ENCODE measurements at places on chromosomes 12 and 14.

DNA sequence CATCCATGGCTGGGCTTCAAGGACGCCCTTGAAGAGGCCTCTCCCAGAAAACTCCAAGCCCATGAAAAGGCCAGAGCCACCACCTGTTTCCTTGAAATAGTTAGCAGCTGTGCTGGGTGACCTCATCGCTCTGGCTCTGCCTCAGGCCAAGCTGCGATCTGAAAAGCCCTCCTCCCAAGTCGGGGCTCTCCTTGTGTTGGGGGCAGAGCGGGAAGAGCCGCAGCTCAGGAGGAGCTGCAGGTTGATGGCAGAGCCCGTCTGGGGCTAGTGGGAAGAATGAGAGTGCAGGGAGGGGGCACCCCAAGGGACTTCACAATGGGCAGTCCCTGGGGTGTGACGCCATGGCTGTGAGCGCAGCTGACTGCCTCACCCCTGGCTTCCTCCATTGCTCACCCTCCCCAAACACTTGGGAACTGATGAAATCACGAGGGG lies 50.0 kb upstream of the STON2 start:
- peak; percentile 97 for DNase-seq

DNA sequence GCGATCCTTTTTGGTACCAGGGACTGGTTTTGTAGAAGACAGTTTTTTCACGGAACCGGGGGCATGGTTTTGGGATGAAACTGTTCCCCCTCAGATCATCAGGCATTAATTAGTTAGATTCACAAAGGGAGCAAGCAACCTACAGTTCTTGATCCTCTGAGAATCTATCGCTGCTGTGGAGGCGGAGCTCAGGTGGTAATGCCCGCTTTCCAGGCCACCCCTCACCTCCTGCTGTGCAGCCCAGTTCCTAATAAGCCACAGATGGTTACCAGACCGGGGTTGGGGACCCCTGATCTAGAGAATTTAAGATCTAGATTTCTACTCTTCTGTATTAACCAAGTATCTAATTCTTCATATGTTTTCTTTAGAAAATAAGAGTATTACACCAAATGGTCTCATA lies 4.8 kb downstream of the ARHGAP5 start:
- DNase-seq: no peak

DNA sequence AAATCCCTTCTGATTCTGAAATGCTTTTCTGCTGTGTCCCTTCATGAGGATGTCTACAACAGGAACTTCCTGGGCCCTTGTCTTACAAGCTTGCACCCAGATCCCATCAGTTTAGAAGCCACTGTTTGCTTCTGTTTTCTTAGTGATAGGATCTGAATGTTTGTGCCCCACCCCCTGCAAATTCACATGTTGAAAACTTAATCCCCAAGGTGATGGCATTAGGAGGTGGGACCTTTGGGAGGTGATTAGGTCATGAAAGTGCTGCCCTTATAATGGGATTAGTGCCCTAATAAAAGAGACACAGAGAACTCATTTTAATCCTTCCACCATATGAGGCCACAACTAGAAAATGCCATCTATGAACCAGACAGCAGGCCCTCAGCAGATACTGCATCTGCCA lies 36.0 kb upstream of the GNPNAT1 start:
- DNase-seq: peak; percentile 49

- DNase-seq: peak; percentile 83
Measured at GRCh38 chr12:51951199-51951842, at the start of gene ACVR1B. TSS of gene ACVR1B (plus strand) at chr12:51951699. CDS start at chr12:51951744, 45 bp downstream.

DNA sequence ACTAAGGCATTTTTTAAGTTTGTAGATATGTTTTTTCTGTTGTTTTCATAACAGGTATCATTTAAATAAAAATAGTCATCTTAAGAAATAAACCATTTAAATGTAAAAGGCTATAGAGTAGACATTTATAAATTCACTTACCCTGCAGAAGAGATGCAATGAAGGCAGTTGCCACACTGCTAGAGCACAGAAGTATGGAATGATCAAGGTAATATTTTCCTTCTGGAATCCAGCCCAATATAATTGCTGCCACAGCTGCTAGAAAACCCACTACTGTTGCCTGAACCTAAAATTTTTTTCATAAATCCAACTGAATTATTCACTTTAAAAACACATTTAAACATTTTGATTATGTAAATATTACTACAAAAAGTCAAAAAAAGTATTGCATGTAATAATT lies 69.2 kb downstream of the SLC41A2 start:
- no peak for DNase-seq

- DNase-seq: no peak
Measured at GRCh38 chr14:31834616-31835015, 242.5 kb upstream of the ARHGAP5 start.

GRCh38 chr14:54182419-54183045 lies 214.3 kb upstream of the CDKN3 start:
- no peak for DNase-seq

DNA sequence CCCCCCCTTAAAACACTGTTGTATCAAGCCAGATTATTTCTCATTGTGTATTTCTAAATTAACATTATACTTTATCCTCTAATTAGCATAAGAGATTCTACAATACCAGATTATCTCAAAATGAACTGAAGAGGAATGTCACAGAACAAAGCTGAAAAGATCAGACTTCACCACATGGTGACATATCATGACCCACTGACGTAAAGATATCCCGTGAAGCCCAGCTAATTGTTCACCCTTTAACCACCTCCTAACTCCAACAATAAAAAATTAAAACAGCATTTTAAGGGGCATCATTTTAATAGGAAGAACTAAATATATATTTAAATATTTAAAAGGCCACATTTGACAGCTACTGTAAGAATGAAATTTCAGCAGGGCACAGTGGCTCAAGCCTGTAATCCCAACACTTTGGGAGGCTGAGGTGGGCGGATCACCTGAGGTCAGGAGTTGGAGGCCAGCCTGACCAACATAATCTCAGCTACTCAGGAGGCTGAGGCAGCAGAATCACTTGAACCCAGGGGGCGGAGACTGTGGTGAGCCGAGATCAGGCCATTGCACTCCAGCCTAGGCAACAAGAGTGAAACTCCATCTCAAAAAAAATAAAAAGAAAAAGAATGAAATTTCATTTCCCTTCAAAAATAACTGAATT lies 29.0 kb downstream of the CDK17 start:
- DNase-seq: no peak

- DNase-seq: no peak
Measured at GRCh38 chr12:11716794-11717518, 67.5 kb downstream of the ETV6 start.

- no peak for DNase-seq
Measured at GRCh38 chr14:105930572-105930971, 404.2 kb downstream of the TMEM121 start.

DNA sequence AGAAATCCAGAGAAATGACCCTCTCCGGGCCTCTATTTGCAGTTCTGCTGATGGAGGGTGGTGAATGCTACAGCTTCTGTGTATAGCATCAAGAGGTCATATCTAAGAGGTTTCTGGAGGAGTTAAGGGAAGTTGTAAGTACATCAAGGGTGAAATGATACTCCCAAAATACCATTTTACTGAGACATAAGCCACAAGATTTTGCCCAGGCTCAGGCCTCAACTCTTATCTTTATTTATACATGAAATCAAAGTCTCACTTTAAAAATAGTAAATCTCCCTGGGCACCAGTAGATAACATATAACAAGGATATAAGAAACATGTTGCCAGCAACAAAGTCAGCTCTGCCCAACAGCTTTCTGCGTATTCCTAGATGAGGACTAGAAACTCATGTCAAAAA lies 40.4 kb downstream of the NIN start:
- DNase-seq: no peak

DNA sequence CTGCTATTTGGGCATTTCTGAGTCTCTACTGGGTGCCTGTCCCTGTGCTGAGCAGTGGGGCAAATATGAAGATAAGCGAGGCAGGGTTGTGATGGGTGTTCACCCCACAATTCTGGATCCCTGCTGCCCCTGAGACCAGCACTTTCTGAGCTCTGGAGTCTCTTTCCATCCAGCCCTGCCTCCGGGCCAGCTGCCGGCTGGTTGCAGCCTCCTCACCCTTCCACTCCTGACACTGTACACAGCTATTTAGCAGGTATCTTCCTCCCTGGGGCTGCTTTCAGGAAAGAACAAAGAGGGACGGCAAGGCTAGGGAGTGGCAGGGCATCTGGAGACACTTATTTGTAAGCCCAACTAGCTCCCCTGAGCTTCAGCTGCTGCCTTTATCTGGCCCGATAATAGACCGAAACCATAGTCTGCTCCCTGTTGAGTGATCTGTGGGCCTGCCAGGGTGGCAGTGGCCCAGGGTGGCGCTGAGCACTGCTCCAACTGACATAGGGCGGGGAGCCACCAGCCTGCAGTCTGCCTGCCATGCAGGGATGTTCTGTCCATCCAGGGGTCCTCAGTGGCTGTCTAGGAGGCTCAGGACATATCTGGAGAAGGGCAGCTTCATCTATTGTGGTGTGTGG lies 7.6 kb upstream of the KRT80 start:
- DNase-seq: no peak

DNA sequence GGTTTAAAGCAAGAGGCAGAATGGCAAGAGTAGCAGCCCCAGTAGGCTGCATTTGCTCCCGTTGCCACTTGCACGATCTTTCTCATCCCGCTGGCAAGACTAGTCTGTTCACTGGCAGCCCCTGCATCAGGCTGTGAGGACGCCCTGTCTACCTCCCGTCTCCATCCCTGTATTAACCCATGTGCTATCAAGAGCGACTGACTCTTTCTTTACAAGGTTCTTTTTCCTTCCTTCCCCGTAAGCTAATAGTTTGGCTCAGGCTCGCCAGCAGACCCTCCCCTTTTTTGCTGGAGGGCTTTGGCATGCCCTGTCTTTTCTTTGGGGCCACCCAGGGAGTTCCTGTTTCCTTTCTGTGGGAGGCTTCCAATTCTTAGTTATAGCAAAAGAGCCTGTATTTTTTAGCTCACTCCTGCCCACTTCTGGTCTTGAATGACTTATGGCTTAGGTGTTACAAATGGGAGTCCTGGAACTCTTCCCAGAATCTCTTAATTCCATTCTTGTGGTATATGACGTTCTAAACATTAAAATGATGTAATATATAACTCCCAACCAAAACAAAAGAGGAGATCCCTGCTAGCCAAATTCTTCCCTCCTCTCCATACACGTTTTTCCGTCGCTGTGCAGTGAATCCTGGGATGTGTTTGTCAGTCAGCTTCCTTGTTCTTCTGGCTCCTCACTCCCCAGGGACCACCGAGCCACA lies 149.0 kb downstream of the PRKCH start:
- peak; percentile 94 for DNase-seq

GRCh38 chr12:66033151-66033550 lies 97.4 kb downstream of the LLPH start:
- DNase-seq: no peak

DNA sequence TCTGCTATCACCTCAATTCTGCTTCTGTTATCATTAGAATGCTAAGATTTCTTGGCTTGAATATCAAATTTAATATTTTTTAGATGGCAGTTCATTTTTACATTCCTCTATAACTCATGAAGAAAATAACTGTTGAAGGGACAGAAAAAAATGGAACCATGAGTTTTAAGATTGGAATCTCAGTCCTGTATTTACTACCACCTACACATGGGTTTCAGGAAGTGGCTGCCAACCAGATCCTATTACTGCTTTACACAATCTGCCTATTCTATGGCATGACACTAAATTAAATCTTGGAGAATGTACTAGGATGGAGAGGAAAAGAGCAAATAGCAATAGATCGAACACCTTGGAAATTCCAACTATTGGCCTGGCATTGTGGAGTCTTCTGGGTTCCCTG lies 140.8 kb downstream of the DUSP6 start:
- no peak for DNase-seq

DNA sequence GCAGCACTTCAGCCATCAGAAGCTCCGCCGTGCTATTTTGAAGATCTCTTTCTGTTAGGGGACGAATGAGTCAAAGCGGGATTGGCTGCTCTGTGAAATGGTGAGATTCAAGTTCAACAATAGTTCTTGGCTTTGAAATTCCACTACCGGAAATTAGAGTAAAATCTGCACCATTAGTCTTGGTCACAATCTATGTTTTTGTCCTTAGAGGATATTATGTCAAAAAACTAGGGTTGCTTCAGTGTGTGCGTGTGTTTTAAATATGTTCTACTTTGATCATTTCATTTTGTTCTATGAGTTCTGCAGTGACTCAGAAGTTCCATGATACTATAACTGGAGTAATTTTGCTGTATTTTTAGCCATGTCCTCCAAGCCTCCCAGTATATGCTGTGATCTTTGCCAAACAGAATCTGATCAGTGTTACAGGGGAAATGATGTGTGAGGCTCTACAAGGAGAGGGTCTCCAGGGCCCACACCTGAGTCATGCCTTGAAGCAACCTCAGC lies 22.6 kb downstream of the GPHB5 start:
- no peak for DNase-seq

DNA sequence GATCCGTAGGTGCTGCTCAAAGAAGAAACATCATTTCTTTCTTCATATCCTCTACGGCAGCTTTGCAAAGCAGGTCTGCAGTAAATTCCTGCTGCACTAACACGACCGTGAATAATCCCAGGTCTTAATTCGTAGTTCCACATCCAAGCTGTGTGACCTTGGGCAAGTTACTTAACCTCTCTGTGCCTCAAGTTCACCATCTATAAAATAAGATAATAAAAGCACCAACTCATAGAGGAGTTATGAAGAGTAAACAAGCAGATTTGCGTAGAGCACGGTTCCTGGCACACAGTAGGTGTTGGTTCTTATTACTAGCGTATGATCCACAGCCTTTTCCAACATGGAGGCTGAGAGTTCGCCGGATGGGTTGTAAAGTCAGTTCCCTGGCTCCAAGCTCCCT lies 3.6 kb downstream of the NCOR2 start:
- no peak for DNase-seq

DNA sequence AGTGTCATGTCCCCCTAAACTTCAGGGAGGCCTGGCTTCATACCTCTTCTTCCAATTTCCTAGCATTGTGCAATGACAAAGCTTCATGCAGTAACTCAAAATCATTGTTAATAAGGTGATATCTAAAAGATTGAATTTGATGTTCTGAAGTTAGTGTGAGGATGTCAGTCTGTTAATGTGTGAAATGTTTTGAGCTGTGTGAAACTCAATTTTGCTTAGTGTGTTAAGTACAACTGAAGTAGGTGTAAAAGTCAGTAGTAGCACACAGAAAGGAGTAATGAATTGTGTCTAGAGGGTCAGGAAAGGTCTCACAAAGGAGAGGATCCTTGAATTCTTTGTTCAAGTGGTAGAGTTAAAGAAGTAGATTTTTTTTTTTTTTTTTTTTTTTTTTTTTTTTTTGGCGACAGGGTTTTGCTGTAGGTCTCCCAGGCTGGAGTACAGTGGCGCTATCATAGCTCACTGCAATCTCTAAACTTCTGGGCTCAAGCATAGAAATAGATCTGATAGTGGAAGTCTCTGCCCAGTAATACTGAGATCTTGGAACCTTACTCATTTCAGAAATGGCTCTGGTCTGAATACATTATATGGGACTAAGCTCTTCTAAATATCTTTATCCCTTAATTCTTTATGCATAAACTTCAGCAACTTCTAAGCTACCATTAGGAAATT lies 63.9 kb downstream of the FUT8 start:
- no peak for DNase-seq
